HCEC 1CT (cell line): ENCODE measurements at places on chromosomes 3 and 15.

GRCh38 chr3:125054449-125055329 is 1.1 kb downstream of the HEG1 start:
- peak; percentile 78 for DNase-seq

DNA sequence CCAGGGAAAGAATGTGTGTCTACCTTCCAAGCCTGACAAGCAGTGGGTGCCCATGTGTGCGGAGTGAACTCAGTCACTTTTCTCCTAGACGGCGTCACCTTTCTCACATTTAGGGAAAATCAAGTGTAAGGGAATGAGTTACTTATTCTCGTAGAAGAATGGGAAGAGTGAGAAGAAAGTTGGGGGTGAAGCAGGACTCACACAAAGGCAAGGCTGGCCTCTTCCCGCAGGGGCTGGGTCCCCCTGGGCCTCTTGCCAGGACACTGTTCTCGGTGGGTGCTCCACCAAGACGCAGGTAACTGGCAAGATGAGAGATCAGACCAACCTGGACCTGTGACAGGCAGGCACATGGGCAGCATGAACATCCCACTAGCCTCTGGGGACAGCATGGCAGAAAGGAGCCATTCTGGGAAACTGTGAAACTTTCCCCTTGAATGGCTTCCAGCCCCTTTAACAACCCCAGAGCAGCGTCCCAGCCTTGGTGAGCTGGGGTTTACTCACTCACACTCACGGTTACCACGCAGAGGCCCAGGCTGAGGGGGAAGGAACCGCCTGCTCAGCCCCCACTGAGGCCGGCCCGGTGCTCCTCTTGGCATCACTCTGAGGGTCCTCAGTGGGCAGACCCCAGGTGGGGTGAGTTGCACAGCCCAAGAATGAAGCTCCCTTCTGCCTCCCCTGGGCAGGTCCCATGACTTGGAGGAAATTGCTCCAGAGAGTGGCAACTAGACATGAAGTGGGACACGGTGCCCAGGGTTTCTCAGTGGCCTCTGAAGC is 15.0 kb upstream of the SRP14 start:
- DNase-seq, result peak; percentile 47

DNA sequence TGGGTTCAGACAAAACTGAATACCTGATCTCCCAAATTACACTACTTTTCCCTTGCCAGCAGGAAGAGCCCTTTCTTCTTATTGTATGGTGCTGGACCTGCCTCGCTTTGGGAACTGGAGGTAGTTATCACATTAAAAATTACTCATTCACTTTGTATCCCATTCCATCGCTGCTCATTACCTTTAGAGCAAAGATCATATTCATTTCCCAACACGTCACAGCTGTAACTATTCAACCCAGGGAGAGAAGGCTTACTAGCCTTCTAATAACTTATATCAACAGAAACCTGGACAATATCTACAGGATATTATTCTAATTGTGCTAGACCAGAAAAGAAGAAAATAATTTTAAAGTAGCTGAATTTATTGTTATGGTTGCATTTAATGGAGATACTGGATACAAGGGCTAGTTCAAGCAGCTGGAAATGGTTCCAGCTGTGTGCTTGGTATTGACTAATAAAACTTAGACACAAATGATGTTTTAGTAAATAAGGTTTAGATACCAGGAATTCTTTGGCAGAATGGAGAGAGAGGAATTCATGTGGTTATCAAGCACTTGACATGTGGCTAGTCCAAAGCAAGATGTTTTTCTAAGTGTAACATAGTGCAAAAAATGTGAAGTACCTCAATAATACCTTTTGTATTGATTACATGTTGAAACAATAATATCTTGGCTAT is 656.3 kb downstream of the ROBO1 start:
- no peak for DNase-seq

DNA sequence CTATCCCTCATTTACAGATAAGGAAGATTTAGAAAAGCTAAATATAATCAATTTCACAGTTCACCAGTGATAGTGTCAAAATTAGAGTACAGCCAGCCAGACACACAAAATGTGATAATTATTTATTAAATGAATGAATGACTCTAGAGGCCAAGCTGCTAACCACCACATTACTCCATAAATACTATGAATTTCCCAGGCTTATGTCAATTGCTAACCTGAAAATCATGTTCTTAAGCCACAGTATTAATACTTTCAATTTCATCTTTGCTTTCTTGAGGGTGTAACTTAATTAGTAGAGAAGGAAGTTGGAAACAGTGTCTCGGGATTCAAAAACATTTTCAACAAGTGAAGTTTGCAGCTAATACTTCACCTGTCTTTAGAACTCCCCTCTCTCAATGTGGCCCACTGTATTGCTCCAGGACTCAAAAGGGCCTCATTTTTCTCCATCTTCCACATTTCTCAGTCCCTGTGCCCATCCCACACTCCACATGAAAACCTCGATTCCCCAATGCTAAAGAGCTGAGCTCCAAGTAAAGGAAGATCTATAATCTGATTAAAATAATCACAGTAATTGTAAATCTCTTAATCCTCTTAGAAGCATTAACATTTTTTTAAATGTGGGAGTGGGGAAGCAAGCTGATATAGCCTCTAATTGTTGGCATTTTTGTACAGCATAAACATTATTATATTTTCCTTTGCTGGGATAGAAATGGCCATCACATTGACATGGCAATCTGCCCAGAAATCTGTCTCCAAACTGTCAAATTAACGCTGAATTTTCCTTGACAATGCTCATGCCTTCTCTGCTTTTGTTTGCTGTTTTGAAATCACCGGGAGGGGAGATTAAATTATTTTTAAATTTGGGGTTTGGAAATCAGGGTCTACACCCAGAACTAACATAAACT is 765.1 kb downstream of the ROBO1 start:
- no peak for DNase-seq

- no peak for DNase-seq
Measured at GRCh38 chr15:34214135-34214534, 4.2 kb upstream of the KATNBL1 start.

GRCh38 chr3:13190378-13190765 is 117.1 kb upstream of the IQSEC1 start:
- DNase-seq, result no peak

- DNase-seq, result no peak
Measured at GRCh38 chr3:20141316-20141715, 44.7 kb downstream of the SGO1 start.

DNA sequence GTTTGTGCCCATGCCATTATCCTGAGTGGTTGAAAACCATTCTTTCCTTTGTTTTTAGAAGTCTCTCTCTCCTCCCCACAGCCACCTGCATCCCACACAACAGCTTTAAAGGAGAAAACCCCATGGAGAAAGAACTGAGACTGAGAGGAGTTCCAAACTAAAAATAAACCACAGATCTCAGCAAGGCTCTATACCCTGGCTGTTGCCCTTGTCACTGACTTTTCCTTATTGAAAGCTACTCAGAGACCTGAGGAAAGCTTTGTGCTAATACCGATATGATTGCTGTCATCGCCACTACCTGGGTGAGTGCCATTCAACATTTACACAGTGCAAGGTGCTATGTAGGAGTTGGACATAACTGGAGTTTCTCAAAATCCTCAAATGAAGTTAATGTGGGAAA is 55.5 kb upstream of the RASGRP1 start:
- DNase-seq, result no peak

DNA sequence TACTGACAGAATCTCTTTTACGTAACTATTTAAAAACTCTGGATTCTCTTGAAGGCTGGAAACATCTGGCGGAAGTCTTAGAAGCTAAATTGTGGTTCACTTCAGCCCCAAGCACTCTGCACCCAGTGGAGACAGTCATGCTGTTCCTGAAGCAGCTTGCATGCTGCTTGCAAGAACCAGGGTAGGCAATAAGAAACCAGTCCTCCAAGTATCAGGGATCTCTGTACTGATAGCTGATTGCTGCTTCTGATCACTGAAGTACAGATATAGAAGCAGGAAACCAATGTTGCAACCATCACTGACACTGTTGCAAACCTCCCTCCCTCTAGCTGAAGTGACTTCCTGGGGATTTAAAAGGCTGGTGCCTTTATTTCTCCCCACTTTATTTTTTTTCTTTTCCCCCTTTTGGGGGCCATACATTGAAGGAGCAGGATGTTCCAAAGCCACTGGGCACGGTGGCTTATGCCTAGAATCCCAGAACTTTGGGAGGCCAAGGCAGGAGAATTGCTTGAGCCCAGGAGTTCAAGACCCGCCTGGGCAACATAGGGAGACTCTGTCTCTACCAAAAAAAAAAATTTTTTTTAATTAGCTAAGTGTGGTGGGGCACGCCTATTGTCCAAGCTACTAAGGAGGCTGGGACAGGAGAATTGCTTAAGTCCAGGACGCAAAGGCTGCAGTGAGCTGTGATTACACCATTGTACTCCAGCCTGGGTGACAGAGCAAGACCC is 15.3 kb downstream of the SPCS1 start:
- no peak for DNase-seq

DNA sequence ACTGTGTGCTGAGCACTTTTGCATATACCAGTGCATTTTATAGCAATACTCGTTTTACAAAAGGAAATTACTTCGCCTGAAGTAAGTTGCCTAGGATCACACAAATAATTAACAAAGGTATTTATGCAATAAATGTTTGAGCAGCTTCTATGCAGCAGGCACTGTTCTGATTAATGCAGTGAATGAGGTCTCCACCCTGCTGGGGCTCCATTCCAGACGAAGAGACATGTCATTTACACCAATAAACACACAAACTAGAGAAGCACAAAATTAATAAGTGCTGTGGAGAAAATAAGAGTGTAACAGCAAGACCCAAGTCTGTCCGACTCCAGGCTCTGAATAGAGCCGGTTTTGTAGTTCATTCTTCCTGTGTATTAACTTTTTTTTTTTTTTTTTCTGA is 17.5 kb downstream of the NOX5 start:
- DNase-seq, result no peak

DNA sequence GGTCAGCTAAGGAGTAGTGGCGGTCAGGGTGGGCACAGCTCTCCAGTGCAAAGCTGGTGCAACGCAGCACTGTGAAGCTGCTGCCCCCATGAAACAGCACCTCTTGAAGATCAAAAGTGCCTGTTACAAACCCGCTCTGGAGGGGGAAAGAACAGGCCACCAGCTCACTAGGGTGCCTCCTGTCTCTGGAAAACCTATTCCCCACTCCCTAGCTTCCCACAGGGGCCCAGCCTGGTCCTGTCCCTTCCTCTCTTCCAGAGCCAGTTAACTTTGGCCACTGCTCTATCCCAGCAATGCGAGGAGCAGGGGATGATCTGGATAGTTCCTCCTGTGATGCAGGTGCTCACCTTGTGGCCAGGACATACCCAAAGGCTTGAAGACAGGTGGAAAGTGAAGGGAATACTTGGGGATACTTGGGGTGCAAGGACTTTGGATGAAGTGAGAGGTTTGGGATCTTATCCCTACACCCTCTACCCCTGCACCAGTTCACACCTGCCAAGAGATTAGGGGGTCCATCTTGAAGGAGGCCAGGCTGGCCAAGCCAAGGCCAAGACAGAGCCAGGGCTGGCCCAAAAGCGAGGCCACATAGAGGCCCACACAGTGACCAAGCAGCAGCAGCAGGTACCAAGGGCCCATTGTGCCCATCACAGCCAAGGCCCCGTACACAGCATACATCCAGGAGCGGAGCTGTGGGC is 4.2 kb downstream of the HHATL start:
- DNase-seq, result no peak

GRCh38 chr3:18591120-18591519 is 166.0 kb upstream of the SATB1 start:
- DNase-seq, result no peak

- no peak for DNase-seq
Measured at GRCh38 chr3:108806316-108806715, 16.3 kb upstream of the TRAT1 start.

DNA sequence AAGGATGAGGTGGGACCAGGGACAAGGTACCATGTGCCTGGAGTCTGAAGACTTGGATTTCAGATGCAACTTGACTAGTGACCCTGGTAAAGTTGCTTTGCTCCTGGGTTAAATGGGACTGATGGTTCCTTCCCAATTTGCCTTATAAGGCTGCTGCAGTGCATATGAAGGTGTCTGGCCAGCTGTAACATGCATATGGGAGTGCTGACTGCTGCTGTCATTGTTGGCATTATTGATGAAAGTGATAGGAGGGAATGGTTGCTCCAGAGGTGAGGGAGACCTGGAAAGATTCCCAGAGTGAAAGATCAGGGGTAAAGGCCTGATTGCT is 20.5 kb downstream of the CYP8B1 start:
- no peak for DNase-seq

GRCh38 chr3:195182470-195182795 is 88.5 kb downstream of the XXYLT1 start:
- DNase-seq, result peak; percentile 68

GRCh38 chr15:89785774-89786140 is 9.6 kb downstream of the MESP2 start:
- DNase-seq, result no peak

- no peak for DNase-seq
Measured at GRCh38 chr3:183230826-183231225, 22.2 kb upstream of the B3GNT5 start.

DNA sequence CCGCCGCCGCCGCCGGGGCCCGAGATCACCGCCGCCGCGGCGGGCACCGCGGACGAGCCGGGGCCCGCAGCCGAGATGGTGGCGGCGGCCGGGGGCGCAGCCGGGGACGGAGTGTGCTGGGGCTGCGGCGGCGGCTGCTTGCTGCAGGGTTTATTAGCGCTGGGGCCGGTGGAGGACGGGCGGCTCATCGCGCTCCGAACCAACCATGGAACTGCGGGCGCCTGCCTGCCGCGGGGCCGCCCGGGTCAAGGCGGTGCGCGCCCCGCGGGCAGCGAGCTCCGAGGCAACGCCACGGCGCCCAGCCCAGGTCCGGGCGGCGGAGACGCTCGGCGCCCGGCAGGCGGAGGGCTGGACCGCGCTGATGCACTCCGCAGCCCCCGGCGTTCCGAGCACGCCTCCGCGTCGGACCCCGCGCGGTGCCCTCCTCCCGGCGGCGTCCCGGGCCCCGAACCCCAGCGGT is 277 bp downstream of the SIAH2 start:
- DNase-seq, result no peak

GRCh38 chr3:117074826-117075225 is 365.2 kb downstream of the TUSC7 start:
- DNase-seq, result no peak

DNA sequence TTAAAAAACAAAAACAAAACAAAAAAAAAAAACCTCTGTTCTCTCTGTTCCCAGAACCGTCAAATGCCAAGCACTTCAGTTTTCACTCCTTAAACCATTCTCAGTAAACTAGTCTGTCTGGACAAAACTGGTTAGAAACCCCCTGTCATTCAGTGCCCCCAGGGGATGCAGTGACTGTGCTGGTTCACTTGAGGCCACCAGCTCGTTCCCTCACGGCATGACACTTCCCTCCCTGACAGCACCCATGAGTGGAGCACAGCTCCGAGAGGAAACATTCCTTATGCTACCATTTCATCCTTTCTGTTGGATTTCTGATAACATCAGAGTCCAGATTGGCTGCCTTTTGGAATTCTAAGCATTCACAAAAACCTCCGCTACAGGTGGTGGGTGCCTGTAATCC is 244.0 kb upstream of the TPM1 start:
- DNase-seq, result no peak

GRCh38 chr3:15299036-15299435 is 33.4 kb downstream of the SH3BP5 start:
- no peak for DNase-seq

DNA sequence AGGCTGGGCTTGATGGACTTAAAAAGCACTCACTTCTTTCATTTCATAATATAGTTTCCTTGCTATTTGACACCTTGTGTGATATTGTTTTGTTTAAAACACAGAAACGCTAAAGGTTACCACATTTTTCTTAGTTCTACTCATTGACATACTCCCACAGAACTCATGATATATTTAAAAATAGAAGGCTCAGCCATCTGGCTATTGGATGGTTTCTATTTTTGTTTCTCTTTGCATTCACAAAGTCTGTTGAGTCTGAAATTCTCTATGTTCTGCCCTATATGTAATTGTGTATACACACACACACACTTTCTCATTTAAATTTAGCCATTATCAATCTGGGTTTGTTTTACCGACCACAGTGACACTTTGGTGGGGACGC is 128.2 kb downstream of the SOX2 start:
- DNase-seq, result no peak
